Spinal cord (tissue), 10 donors: ENCODE measurements at places on chromosomes 3 and 15.

- peak; percentile 48 for DNase-seq
Measured at GRCh38 chr3:113600418-113601182, 68.2 kb downstream of the SIDT1 start.

- no peak for DNase-seq
Measured at GRCh38 chr3:194879991-194880939, 194.6 kb downstream of the FAM43A start.

- no peak for DNase-seq
Measured at GRCh38 chr3:120421926-120422325, 28.9 kb downstream of the FSTL1 start.

GRCh38 chr3:182323126-182323700, 470.1 kb upstream of the ATP11B start:
- DNase-seq = no peak
